Stimulated activated memory B cell treated with anti-CD40 and anti-IgM and Interleukin-4, amounts not matched to agents 10 μg/mL and 1 μg/mL and 100 μg/mL, for 72 hours (primary cell): ENCODE measurements at places on chromosomes 16 and 17.
A peak's percentile ranks its signal among the peaks of the same experiment; 100 is the strongest.

DNA sequence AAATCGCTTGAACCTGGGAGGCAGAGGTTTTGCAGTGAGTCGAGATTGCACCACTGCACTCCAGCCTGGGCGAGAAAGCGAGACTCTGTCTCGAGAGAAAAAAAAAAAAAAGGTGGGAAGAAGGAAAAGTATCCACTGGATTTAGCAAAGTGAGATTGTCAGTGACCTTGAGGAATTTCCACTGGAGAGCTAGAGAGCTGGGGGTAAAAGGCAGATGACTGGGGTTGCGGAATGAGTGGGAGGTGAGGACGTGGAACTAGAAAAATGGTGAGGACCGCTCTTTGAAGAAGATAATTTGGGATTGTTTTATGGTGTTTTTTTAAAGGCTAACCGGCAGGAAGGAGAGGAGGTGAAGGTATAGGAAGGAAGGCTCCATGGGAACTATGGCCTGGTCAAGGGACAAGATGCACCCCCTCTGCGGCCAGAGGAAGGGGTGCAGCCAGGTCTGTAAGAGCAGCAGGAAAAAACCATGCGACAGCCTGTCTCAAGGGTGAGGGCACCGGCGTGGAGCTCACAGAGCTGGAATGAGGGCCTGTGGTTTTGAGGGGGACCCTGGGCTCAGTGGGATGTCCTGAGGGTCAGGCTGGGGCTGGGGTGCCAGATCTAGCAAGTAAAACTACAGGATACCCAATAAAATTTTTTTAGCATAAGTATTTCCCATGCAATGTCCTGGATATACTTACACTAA, 694 bp upstream of the MLST8 start:
- ATAC-seq: peak; percentile 1

GRCh38 chr17:35766903-35767510, 6.3 kb downstream of the C17orf50 start:
- no peak for ATAC-seq

GRCh38 chr16:57539072-57539796, 2.9 kb upstream of the CCDC102A start:
- peak; percentile 42 for ATAC-seq

GRCh38 chr16:81366316-81366932, 51.7 kb downstream of the GAN start:
- no peak for ATAC-seq

- ATAC-seq: no peak
Measured at GRCh38 chr16:85174871-85175723, 62.8 kb upstream of the CIBAR2 start.

DNA sequence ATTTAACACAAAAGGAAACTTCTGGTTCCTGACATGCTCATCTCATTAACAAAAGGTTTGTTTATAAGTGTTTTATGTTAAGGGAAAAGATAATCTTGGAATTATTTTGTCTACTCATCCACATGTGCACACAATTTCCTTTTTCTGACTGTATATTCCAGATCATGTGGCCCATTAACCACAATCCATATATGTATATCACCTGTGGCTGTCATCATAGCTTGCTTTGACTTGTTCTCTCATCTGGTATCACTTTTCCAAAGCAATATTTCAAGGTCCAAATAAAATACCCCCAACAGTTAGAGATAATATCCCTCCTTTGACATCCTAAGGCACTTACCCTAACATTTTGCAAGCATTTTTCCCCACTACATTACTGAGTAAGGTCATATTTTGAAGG, 856.1 kb downstream of the CDH11 start:
- no peak for ATAC-seq

GRCh38 chr16:4847774-4848587, 700 bp downstream of the UBN1 start:
- ATAC-seq: peak; percentile 45

DNA sequence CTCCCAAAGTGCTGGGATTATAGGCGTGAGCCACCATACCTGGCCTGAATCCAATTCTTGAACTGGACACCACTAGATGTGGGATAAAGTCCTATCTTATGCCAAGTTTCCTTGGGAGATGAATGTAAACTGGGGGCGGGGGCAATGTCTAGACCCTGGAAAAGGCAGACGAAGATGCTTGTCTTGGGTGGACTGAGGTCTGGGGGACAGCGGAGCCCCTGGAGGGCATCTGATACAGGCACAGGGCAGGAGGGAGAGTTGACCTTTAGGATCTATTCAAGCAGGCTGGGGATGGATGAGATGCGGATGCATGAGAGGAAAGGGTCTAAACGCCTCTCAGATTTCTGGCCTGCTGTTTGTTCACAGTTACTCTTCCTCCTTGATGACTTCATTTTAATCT, 11.7 kb downstream of the C1QTNF1 start:
- no peak for ATAC-seq

- no peak for ATAC-seq
Measured at GRCh38 chr17:78058001-78058400, 70.6 kb downstream of the TMC6 start.

DNA sequence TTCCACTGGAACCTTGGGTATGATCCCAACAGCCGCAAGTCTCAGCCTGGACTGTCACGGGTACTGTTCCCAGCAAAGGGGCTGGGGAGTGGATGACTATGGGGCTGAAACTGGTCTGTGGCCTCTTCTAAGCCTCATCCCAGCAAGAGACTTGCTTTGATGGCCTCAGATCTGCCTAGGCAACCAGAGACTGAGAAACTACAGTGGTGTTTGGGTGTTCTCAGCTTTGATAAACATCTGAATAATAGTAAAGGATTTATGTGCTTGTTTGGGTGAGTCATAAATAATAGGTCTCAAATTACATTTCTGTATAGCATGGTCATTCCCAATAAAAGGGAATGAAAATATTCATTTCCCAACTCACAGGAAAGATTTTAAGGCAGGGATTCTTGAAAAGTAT, 30.2 kb upstream of the ULK2 start:
- no peak for ATAC-seq

DNA sequence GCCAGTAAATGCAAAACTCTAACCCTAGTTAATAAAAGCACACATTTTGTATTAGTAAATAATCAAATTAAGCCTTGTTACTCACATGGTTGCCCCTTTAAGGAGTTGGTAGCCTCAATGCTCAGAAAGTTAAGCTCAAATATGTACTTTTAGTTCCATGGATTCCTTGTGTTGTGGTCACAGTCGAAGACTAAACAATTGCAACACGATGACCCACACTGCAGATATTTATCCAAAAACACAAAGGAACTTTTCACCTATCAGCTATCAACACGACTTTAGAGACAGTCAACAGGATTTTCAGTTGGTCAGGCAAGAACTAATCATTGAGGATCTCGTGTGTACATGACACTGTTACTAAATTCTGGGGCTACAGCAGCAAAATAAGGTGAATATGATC, 47.4 kb upstream of the NUDT7 start:
- no peak for ATAC-seq

DNA sequence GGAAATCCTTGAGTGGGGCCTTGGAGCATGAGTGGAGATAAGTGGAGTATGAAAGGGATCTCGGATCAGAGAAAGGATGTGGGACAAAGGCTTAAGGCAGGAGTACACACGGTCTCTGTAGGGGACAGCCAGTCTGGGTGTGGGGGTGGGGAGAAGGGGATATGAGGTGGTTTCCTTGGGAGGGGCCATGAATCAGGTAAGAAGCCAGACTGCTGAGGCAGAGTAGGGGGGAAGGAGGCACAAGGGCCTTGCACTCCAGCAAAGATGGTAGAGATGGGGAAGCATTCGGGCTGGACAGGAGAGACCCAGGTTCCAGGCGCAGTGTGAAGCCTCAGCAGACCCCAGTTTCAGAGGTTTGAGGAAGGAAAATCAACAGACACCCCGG, 1.6 kb downstream of the HSD11B2 start:
- no peak for ATAC-seq

DNA sequence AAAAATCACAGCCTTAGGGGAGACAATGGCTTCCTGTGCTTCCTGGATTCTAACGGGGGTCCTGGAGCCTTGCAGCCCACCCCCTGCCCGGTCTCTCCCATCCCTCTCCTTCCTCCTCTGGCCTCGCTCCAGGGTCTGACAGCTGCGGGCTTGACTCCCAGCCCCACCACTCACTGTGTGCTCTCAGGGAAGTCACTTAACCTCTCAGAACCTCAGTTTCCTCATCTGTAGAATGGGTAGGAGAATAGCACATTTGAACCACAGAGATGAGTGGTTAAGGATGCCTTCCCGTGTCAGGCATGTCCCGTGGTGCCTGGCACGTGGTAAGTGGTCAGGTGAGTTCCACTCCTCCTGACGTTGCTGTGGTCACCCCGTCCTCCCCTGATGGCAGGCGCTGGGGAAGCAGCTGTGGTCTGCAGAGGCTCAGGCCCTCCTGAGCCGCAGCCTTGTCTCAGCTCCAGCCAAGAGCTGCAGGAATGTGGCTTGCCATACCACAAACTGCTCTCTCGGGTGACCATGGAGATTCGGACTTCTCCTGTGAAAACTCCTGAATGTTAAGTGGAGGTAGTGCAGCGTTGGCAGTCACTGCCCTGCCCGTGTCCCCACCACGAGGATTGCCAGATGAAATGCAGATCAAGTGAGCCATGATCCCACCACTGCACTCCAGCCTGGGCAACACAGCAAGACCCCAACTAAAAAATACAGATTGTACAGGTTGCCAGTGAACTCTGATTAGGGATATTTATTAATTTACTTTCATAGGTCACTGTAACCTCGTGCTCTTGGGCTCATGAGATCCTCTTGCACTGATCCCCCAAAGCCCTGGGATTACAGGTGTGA, 85.7 kb downstream of the NT5M start:
- no peak for ATAC-seq

DNA sequence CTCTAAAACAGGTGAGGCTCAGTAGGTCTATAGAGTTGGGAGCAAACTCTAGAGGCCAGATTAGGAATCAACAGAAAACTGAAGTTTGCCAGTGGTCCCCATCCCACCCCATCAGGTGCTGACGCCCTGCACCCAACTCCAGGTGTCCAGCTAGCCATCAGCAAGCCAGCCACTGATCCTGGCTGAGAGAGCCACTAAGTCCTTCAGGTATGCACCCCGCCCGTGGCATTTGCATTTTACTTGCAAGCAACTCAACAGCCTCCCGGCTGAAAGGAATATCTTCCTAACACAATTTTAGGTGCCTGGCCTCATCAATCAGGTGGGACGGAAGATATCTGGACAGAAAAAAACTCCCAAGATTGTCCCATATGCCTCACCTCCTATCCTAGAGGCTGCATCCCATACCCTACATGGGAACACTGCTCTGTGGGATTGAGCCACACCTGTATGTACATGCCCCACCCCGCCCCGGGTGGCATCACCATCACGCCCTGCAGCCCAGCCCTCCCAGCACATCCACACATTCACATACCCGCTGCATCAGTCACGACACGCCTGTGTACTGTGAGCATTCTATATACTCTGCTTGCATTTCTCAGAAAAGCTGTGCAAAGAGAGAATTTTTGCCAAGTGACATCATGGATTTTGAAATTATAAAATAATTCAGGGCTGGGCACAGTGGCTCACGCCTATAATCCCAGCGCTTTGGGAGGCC, 8.3 kb downstream of the OTOP3 start:
- ATAC-seq: no peak
